Keratinocyte (primary cell): ENCODE measurements at places on chromosomes 1 and 21. TPM values are rescaled to one million over a fixed set of nuclear protein-coding genes. Genes with fewer than 3 reads are reported as not detected.

PDE4B gene
- polyA plus RNA-seq, result 0.03 to 0.29 TPM (median 0.10 TPM) in 3 replicates

- peaks cover 8% of the 10 kb centered on the region for H3K27me3 ChIP-seq
- H3K27ac ChIP-seq, result no peak overlapping the region
- no peak overlapping the region for H3K4me3 ChIP-seq
- no peaks in the 10 kb centered on the region for H3K36me3 ChIP-seq
Measured at GRCh38 chr1:3908886-3909517, 8.9 kb upstream of the C1orf174 start.

- no peaks in the 10 kb centered on the region for H3K36me3 ChIP-seq
- H3K27me3 ChIP-seq, result peaks cover 15% of the 10 kb centered on the region
- no peak overlapping the region for H3K27ac ChIP-seq
Measured at GRCh38 chr21:45356251-45356650, 48.7 kb upstream of the COL18A1 start.

DNA sequence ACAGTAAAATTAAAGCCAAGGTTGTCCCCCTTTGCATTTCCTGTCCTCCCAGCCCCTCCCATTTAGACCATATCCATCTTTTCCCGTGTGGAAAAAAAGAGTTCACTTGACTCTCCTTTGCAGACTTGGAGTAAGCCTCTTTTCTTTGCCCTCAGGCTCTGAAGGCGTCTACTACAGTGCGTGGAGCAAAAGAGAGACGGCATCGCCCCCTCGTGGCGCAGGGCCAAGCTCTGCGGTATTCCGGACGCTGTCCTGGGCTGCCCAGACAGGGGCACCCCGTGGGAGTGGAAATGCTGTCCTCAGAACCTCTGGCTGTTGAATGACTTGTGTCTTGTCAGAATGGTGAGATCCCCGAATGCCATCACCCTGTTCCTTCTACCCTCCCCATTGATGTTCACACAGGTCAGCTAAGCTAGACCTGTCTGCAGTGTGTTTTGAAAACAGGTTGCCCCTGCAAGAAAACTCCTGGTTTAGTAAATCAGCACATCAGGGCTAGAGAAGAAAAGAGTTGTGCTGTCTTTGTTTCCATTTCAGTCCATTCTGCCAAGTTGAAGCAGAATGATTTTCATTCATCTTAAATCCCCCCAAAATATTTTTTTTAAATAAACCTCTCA lies 12.3 kb upstream of the GJA8 start:
- no peaks in the 10 kb centered on the region for H3K4me1 ChIP-seq
- DNase-seq, result peak; percentile 19
- no peaks in the 10 kb centered on the region for H3K36me3 ChIP-seq

DNA sequence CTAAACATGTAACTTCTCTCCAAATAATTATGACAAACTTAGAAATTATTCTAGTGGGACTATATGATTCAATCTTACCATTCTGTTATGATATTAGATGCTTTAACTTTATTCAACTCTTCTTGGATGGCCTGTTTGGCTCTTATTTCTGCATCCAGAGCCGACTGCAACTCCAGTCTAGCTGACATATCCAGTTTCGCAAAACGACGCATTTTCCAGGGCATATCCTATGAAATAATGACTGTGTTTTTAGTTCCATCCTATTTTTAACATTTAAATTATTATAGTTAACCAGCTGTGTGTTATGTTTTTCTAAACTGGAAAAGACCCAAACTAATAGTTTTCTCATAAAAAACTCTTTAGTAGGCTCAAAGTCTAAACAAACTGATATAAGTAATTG lies 133.7 kb downstream of the COQ8A start:
- no peaks in the 10 kb centered on the region for H3K4me1 ChIP-seq
- H3K4me3 ChIP-seq, result no peak overlapping the region
- no peaks in the 10 kb centered on the region for H3K36me3 ChIP-seq
- no peak overlapping the region for H3K27ac ChIP-seq
- no peak for DNase-seq
- no peaks in the 10 kb centered on the region for H3K27me3 ChIP-seq

- H3K4me1 ChIP-seq, result peaks cover 11% of the 10 kb centered on the region
- peaks cover 13% of the 10 kb centered on the region for H3K27me3 ChIP-seq
- H3K4me3 ChIP-seq, result no peak overlapping the region
- no peaks in the 10 kb centered on the region for H3K36me3 ChIP-seq
- H3K27ac ChIP-seq, result no peak overlapping the region
Measured at GRCh38 chr21:44296916-44297315, 2.9 kb upstream of the PFKL start.

DNA sequence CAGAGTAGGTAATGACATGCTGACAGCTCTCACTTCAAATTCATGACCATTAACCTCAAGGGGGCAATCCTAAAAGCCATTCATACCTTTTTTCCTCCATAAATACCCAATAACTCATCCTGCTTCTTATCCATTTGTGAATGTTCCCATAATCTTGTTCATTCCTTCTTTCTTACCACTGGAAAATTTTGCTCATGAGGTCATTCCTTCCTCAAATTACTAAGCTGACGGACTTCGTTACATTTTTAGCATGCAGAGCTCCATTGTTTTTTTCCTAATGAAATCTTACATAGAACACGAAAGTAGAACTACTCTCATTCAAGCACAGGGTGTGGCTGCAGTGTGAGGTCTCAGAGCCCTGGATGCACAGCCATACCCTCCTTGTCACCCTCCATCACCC lies 276.5 kb upstream of the DPYD start:
- no peak overlapping the region for H3K4me3 ChIP-seq
- no peaks in the 10 kb centered on the region for H3K4me1 ChIP-seq
- no peak for DNase-seq
- no peaks in the 10 kb centered on the region for H3K36me3 ChIP-seq
- no peak overlapping the region for H3K27ac ChIP-seq

GRCh38 chr1:157092831-157093230 lies 6.8 kb downstream of the ETV3L start:
- no peaks in the 10 kb centered on the region for H3K36me3 ChIP-seq
- DNase-seq, result no peak
- H3K4me1 ChIP-seq, result peaks cover 3% of the 10 kb centered on the region
- no peak overlapping the region for H3K4me3 ChIP-seq
- no peaks in the 10 kb centered on the region for H3K27me3 ChIP-seq
